ENCODE measurements at places on chromosomes 7 and 10. TPM values are rescaled to one million over a fixed set of nuclear protein-coding genes. Genes with fewer than 3 reads are reported as not detected.

DNA sequence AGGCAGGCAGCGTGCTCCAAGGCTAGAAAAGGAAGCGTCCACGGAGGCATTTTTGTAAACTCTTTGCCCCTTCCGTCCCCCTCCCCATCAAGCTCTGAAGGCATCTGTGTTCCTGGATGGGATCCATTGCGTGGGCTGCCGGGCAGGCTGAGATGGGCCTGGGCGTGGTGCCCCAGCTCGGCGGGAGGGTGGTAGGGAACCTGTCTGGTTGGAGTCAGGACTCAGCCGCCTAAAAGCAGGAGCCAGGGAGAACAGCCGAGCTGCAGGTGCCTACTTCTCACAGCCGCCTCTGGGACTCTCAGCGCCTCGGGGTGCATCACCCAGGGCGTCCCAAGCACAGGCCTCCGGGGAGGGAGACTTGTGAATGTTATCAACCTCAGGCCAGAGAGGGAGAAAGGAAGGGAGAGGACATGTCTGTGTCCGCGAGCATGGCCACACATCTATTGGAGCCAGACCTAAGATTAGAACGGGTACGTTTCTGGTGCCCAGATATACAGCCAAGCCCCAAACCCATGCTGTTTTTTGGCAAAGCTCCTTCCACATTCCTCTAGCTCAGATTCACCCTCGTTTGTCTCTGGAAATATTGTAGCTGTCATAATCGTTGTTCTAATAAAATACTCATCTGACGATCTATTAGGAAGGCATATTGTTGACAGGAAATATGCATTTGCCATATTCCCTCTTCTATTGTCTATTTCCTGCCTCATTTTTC is 48.6 kb upstream of the CTBP2 start:
- no peaks in the 10 kb centered on the region for H3K36me3 ChIP-seq
- no peak for DNase-seq
- H3K4me1 ChIP-seq: no peaks in the 10 kb centered on the region

GAD2 gene
- total RNA-seq: not detected

- no peak for DNase-seq
- H3K27me3 ChIP-seq: peaks cover 80% of the 10 kb centered on the region
- H3K27ac ChIP-seq: no peak overlapping the region
- no peaks in the 10 kb centered on the region for H3K4me1 ChIP-seq
- no peaks in the 10 kb centered on the region for H3K36me3 ChIP-seq
- no peak overlapping the region for H3K4me3 ChIP-seq
These were observed 5.6 kb upstream of the PAX2 start for GRCh38 chr10:100739517-100740368.

GRCh38 chr7:143490717-143491306 is 13.1 kb downstream of the TAS2R41 start:
- H3K27me3 ChIP-seq: no peaks in the 10 kb centered on the region
- DNase-seq: peak; percentile 41
- H3K27ac ChIP-seq: no peak overlapping the region
- no peaks in the 10 kb centered on the region for H3K36me3 ChIP-seq

CLDN3 gene
- total RNA-seq: not detected

GRCh38 chr7:118040562-118040961 is 143.4 kb upstream of the LSM8 start:
- H3K4me3 ChIP-seq: no peak overlapping the region
- H3K27ac ChIP-seq: no peak overlapping the region
- DNase-seq: no peak
- H3K36me3 ChIP-seq: no peaks in the 10 kb centered on the region
- H3K4me1 ChIP-seq: no peaks in the 10 kb centered on the region
